Stimulated activated naive CD8-positive, alpha-beta T cell treated with anti-CD3 and anti-CD28 coated beads, Interleukin-15, Interleukin-2, amounts not matched to agents 100 U/mL and 50 U/mL, for 24 hours (primary cell): ENCODE measurements at places on chromosomes 5 and 9.

DNA sequence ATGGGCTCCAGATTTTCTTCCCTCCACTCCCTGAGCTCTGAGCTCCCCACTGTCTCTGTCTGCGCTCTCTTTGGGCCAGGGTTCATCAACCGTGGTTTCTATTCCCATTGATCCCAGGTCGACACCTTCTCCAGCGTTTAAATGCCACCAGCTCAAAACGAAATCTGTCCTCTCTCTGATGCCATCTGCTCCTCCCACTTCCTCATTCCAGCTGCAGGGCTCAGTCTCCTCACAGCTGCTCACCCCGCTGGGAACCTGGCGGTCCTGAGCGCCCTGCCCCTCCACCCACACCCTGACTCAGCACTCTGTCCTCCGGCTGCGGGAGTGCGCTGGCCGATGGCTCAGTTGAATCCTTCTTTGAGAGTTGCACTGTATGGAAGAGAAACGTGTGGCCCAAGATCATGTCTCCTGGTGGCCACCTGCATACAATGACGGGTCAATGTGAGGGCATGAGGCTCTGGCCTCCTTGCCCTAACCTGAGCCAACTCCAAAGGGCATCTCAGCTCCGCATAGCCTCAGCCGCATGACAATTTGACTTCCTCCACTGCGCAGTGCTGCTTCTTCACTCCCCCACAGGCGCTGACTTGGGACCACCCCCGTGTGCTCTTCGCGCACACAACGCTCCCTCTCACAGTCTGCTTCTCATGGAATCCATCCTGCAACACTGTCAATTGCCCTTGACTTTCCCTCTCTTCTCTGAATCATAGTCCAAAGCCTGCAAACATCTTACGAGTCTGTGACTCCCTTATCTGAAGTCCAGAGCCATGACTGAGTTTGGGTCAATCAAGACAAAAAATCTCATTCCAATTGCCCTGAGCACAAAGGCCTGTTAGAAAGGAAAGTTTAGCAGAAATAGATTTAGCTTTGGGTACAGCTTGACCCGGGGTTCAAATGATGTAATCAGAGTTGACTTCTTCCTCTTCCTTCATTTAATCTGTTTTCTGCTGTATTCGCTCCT, 82.4 kb downstream of the PTCH1 start:
- no peak for DNase-seq

- DNase-seq = no peak
Observed at GRCh38 chr9:137913132-137913531, 35.5 kb downstream of the CACNA1B start.

DNA sequence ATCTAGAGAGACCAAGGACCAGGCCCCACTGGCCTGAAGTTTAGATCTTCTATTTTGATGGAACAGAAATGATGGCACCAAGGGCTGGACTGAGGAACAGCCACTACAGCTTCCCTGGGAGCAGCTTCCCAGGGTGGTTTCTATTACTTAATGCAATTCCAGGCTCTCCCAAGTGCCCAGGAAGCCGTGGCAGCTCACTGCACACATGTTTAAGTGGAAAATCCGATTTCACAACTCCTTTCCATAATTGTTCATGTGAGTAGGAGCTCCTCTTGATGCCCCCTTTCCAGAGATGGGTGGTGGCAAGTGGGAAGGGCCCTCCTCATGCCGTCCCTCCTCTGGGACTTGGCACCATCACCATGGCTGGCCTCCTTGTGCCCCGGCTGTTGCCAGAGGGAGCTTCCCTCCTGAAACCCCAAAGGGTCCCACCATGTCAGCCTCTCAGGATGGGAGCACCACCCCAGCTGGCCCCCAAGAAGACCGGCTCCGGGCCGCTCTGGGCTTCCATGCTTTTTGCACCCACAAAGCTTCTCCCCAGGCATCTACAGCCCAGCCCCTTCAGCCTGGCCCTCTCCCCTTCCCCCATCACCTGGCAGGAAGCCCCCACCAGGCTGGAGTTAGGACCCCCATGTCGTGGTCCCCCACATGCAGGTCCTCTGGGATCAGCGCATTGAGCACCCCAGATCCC, 9.1 kb upstream of the UBAC1 start:
- no peak for DNase-seq

GRCh38 chr5:133938929-133939328, 29.5 kb downstream of the C5orf15 start:
- no peak for DNase-seq

GRCh38 chr5:124725040-124725434, 21.4 kb downstream of the ZNF608 start:
- no peak for DNase-seq
